ENCODE measurements at places on chromosomes 1 and 21.
A peak's percentile ranks its signal among the peaks of the same experiment; 100 is the strongest.

DNA sequence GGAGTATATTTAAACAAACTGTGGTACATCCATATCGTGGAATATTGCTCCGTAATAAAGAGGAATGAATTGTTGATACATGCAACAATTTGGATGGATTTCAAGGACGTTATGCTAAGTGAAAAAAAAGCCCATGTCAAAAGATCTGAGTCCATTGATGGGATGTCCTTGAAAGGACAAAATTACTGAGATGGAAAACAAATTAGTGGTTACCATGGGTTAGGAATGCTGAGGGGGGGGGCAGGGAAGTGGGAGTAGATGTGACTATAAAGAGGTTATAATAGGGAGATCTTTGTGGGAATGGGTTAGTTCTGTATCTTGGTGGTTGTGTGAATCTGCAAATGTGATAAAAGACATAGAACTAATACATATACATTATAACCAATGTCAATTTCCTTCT, 409.3 kb downstream of the SRGAP2C start:
- no peak for DNase-seq

GRCh38 chr1:91278754-91279153, 125.9 kb downstream of the HFM1 start:
- no peak for DNase-seq

DNA sequence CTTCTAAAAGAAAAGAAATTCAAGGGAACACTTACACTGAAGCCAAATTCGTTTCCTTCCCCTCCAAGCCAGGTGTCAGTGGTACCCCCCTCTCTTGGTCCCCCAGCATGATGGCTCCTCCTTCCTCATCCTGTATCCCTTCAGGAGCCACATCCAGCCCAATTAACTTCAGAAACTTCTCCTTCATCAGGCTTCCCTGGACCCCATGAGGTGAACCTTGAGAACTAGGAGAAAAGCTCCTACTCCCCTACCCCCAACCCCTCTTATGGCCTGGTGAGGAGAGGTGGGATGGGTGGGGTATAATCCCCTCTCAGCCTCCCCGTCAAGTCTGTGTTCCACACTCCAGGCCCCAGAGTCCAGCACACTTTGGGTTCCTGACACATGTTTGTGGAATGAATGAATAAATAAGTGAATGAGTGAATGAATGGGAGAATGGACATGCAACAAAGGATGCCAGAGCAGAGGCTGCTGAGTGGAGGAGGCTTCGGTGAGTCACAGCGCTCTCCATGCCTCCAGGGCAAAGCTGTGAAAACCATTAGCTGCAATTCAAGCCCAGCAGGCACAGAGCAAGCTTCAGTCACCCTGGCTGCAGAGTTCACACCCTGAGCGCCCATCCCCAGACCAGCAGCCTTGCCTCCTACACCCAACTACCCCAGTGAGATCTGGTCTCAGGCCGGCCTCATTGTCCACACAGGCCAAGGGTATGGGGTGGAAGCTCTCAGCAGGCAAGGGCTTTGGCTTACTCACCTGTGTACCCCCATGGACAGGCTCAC, 43.8 kb downstream of the BATF3 start:
- no peak for DNase-seq

- no peak for DNase-seq
Measured at GRCh38 chr1:111476761-111477309, 3.1 kb downstream of the C1orf162 start.

GRCh38 chr21:40158366-40158765, 291.1 kb downstream of the PCP4 start:
- no peak for DNase-seq

GRCh38 chr1:224694969-224695368, 78.9 kb downstream of the CNIH3 start:
- DNase-seq: no peak

- DNase-seq: no peak
Measured at GRCh38 chr1:41500378-41500777, 15.9 kb upstream of the EDN2 start.

DNA sequence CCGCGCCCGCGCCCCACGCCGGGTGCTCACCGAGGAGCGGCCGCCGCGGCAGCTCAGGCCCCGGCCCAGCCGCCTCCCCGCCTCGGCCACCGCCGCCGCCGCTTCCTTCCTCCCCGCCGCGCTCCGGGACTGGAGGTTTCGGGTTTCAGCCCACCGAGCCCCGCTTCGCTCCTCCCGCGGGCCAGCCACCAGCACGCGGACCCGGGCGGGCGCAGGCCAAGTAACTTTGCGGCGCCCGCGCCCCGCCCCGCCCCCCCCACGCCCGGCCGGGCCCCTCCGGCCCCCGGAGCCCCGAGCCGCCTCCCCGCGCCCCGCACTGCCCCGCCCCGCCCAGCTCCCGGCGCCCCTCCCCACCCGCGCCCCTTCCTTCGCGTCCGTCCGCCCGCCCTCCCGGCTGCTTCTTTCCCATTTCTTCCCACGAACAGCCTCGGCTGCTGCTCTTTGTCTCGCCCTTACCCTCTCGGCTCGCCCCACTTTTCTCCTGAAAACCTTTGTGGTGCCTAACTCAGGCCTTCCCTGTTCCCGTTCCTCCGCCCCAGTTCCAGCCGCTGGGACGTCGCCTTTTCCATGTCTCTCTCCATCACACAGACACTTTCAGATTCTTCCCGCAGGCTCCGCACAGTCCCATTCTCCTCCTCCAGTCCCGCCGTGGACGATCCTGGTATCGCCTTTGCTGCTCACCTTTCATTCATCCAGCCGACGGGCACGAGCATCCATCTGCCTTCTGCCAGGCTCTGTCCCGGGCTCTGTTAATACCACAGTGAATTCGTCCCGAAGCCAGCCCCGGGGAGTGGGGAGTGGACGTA, at the start of gene GPR161:
Gene GPR161 (minus strand): TSS at position 222 of the 806 bp plus-strand sequence. CDS start 32,080 bp downstream, outside the sequence.
- DNase-seq: no peak

GRCh38 chr1:116760487-116760886, 6.3 kb downstream of the CD2 start:
- no peak for DNase-seq

DNA sequence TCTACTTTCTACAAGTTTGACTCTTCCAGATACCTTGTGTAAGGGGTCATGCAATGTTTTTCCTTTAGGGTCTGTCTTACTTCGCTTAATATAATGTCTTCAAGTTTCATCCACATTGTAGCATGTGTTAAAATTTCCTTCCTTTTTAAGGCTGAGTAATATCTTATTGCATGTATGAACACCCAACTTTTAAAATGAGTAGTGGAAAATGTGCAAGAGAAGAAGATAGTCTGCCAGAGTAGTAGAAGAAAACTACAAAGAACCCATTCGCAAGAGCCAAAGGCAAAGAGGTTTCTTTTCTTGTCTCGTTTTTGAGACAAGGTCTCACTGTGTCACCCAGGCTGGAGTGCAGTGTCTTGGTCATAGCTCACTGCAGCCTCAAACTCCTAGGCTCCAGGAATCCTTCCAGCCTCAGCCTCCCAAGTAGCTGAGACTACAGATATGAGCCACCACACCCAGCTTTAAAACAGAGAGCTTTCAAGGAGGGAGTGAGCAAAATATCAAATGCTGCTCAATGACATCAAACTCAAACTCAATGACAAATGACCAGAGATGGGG, 9.4 kb downstream of the IL23R start:
- no peak for DNase-seq

GRCh38 chr1:112247961-112248360, 148.1 kb upstream of the CTTNBP2NL start:
- DNase-seq: no peak

GRCh38 chr1:19735440-19736127, 64.1 kb downstream of the TMCO4 start:
- peak; percentile 9 for DNase-seq

DNA sequence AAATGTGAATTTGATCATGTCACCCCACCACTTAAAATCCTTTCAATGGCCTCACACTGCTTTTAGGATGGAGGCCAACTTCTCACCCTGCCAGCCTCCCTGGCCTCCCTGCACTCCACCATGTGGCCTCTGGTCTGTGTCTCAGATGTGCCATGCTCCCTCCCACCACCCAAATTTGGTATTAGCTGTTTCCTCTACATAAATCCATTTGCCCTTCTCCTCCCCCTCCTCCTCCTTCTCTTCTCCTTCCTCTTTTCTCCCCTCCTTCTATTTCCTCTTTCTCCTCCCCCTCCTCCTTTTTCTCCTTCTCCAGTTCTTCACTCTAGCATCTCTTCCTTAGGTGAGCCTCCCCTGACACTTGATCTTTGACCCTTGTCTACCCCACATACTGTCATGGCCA, 16.7 kb upstream of the GUCA2B start:
- DNase-seq: no peak

DNA sequence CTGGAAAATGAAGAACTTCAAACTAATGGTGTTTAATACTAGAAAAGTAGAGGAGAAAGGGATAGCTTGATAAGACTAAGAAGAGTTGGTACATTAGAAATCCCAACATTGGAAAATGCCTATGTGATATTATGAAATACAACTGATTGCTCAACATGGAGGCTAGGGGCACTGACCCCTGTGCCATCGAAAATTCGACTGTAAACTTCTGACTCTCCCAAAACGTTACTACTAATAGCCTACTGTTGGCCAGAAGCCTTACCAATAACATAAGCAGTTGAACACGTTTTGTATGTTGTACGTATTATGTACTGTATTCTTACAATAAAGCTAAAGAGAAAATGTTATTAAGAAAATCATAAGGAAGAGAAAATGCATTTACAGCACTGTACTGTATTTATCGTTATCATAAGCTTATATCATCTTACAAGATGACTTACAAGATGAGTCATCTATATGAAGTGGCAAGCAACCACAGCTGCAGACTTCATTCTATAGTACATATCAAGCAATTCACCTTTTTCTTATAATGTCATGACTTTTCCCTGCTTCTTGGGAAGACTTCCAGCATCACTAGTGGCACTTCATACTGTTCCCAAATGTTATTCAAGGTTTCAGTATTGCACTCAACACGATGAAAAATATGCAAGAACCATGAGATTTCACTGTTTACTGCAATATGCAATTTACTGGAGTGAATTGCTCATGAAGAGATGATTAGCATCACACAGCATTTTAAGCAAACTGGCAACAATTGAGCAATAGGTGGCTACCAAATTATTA, 12.9 kb upstream of the CTSK start:
- no peak for DNase-seq

GRCh38 chr1:37493336-37494098, 19.1 kb downstream of the ZC3H12A start:
- DNase-seq: no peak

GRCh38 chr1:118945489-118945888, 42.7 kb downstream of the TBX15 start:
- DNase-seq: no peak

GRCh38 chr1:27664291-27664690, 7.7 kb downstream of the IFI6 start:
- no peak for DNase-seq

- no peak for DNase-seq
Measured at GRCh38 chr1:245052258-245052657, 102.5 kb upstream of the KIF26B start.

DNA sequence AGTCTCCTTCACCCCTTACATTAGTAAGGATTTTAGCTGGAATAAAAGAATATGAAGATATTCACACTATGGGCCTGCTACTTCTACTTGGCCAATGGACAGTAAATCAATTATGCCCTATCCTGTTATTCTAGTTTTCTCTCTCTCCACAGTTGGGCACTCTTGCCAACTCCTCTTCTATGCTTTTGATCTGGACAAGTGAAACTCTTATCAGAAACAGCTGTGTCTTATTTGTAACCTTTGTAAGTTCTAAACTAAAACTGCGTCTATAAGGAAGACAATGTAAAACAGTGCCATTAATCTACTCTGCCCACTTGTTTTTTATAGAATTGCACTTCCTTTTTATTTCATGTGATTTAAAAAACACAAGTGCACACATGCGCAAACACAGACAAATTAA, 244.0 kb upstream of the DMRTA2 start:
- DNase-seq: no peak

DNA sequence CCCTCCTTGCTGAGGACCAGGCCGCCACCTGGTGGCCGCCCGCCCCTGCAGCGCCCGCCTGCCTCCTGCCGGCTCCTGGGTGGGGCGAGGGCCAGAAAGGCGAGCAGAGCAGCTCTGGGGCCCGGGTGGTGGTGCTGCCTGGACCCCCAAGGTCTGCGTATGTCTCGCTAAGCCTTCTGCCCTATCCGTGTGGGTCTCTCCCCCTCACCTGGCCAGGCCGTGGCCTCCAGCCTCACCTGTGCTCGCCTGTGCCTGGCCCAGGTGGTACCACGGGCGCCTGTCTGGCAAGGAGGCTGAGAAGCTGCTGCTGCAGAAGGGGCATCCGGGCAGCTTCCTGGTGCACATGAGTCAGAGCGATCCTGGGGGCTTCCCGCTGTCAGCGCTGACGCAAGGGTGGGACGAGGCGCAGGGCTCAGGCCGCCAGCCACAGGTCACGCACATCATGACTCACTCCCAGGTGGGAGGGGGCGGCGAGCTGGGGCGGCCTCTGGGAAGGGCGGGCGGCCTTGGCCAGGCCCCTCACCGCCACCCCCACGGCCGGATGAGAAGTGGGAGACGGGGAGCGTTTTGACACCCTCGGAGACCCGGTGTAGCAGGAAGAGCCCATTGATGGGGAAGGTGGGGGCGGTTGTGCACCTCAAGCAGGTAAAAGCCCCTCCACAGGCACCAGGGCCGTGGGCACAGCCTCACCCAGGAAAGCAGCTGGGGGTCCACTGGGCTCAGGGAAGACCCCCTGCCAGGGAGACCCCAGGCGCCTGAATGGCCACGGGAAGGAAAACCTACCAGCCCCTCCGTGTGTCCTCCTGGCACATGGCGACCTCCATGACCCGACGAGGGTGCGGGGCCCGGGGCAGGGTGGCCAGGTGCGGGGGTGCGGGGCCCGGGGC, 9.9 kb downstream of the RNF223 start:
- no peak for DNase-seq

GRCh38 chr21:38488640-38489270, 9.5 kb downstream of the ERG start:
- no peak for DNase-seq

DNA sequence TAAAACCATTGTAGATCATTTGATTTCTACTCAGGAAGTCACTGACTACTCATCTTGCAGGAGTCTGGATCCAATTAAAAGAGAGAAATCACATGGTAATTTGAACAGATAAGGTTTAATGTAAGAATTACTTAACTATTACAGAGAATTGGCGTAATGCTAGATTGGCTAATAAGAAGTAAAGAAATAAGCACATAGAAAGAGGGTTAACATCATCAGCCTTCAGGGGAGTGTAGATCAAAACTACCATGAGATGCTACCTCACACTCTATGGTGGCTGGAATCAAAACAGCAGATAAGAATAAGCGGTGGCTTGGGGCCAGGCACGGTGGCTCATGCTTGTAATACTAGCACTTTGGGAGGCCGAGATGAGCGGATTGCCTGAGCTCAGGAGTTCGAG, 11.7 kb downstream of the ST3GAL3 start:
- DNase-seq: no peak

GRCh38 chr21:44485254-44485793, 30.0 kb downstream of the LRRC3 start:
- DNase-seq: no peak

DNA sequence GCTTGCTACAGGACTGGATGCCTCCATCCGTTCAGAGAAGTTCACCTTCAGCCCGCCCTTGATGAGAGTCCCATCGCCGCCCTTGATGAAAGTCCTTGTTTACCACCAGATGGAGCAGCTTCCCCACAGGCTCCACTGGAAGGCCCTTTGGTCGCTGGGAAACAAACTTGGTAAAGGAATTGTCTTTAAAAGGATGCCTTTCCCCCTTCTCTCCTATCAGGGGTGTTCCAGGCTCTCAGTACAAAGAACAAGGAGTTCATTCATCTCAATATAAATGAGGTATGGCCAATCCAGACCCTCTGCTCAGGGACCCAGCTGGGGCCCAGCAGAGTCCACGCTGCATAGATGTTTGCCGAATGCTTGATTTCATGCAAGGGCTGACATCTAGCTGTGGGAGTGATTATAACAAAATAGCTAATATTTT, 50.8 kb downstream of the CAPN9 start:
- DNase-seq: peak; percentile 48
